GM13977 (cell line): ENCODE measurements at places on chromosomes 3 and 15.

- DNase-seq: no peak
Observed at GRCh38 chr3:27623085-27623753, 98.9 kb downstream of the EOMES start.

- no peak for DNase-seq
Observed at GRCh38 chr3:126300001-126300760, 57.0 kb downstream of the KLF15 start.

GRCh38 chr3:172076212-172076611 is 36.8 kb downstream of the FNDC3B start:
- no peak for DNase-seq

DNA sequence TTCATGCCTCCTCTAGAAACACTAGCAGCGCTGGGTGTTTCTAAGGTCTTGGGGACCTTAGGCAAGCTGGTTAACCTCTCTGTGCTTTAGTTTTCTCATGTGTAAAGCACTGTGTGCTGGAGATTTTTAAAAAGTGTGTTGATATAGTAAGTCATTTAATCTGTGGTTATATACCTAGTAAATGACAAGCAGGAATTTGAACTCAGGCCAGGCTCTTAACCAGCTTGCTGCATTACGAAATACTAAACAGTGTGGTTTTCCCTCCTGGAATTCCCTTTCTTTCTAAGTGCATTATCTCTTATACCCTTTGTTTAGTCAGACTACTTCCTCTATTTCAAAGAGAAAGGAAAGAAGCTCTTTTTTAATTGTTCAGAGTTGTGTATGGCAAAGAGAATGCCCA is 26.5 kb downstream of the NEO1 start:
- no peak for DNase-seq
